A549 treated with RU486 at 1 μM for 4 hours (cell line): ENCODE measurements at places on chromosomes 7 and 10. TPM values are rescaled to one million over a fixed set of nuclear protein-coding genes. Genes with fewer than 3 reads are reported as not detected.

Gene LMOD2
- not detected in 5 replicates for total RNA-seq

Gene SAP25
- total RNA-seq, result 0.42 to 0.76 TPM (median 0.55 TPM) in 3 of 5 replicates, not detected in the others

Gene EPHB6
- 0.35 to 1.1 TPM (median 0.59 TPM) in 5 replicates for total RNA-seq

Gene UCN3
- not detected in 5 replicates for total RNA-seq

Gene OR6B1
- not detected in 5 replicates for total RNA-seq

Gene TAS2R38
- not detected in 5 replicates for total RNA-seq

Gene CALY
- 0.54 to 1.3 TPM (median 0.72 TPM) in 5 replicates for total RNA-seq

Gene DDC
- total RNA-seq, result 0.77 to 1.8 TPM (median 1.2 TPM) in 5 replicates

Gene CALML3
- not detected in 5 replicates for total RNA-seq

Gene POU6F2
- total RNA-seq, result not detected in 5 replicates

Gene LRRC17
- 0.08 to 0.35 TPM (median 0.16 TPM) in 4 of 5 replicates, not detected in the other for total RNA-seq

Gene NPFFR1
- 0.01 TPM in 1 of 5 replicates, not detected in the others for total RNA-seq

Gene ANTXRL
- total RNA-seq, result 0.14 to 0.31 TPM (median 0.26 TPM) in 5 replicates

Gene RPP38
- total RNA-seq, result 34.6 to 40.5 TPM (median 36.0 TPM) in 5 replicates

Gene MYPN
- 2.3 to 3.3 TPM (median 2.5 TPM) in 5 replicates for total RNA-seq

Gene DRGX
- 0.03 TPM in 1 of 5 replicates, not detected in the others for total RNA-seq

Gene CTAGE4
- total RNA-seq, result 0.05 TPM in 1 of 5 replicates, not detected in the others

Gene CCDC3
- total RNA-seq, result 0.94 to 1.1 TPM (median 0.99 TPM) in 5 replicates

Gene FAM24A
- not detected in 5 replicates for total RNA-seq

Gene C7orf57
- total RNA-seq, result 0.17 to 0.32 TPM (median 0.21 TPM) in 4 of 5 replicates, not detected in the other

Gene SGCE
- total RNA-seq, result 45.7 to 56.8 TPM (median 55.7 TPM) in 5 replicates
